ENCODE measurements at places on chromosomes 6 and 20. TPM values are rescaled to one million over a fixed set of nuclear protein-coding genes. Genes with fewer than 3 reads are reported as not detected.

HLA-DOA gene
- 4.1 TPM for total RNA-seq

DNA sequence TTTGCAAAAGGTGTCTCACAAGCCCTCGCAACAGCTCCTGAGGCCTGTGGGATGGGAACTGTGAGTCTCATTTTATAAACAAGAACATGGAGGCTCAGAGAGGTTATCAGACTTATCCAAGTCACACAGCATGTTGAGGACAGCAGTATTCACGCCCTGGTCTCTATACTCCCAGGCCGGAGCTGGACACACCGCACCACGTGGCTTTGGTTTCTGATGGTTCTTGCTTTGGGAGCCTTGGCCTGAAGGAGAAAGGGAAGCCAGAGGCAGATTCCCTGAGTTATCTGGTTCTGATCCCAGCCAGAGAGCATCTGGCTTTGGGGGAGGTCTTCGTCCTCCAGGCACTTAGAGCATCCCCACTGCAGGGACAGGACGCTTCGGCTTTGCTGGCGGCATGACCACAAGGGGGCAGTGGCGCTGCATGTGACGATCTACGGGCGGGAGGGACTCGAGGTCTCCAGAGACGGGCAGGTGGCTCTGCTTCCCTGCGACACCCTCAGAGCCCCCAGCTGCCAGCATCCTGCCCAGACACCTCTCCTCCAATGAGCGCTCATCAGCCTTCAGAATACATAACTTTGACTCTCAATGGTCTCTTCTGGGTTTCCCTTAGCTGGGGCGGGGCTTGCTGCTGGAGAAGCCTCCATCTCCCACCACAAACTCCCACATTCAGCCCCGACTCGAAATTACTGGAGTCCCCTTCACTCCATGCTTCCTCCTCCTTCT is 51.4 kb upstream of the SAYSD1 start:
- H3K27me3 ChIP-seq, result no peaks in the 10 kb centered on the region
- no peak overlapping the region for H3K27ac ChIP-seq
- H3K4me3 ChIP-seq, result no peak overlapping the region
- H3K36me3 ChIP-seq, result no peaks in the 10 kb centered on the region
- peaks cover 5% of the 10 kb centered on the region for H3K4me1 ChIP-seq

DNA sequence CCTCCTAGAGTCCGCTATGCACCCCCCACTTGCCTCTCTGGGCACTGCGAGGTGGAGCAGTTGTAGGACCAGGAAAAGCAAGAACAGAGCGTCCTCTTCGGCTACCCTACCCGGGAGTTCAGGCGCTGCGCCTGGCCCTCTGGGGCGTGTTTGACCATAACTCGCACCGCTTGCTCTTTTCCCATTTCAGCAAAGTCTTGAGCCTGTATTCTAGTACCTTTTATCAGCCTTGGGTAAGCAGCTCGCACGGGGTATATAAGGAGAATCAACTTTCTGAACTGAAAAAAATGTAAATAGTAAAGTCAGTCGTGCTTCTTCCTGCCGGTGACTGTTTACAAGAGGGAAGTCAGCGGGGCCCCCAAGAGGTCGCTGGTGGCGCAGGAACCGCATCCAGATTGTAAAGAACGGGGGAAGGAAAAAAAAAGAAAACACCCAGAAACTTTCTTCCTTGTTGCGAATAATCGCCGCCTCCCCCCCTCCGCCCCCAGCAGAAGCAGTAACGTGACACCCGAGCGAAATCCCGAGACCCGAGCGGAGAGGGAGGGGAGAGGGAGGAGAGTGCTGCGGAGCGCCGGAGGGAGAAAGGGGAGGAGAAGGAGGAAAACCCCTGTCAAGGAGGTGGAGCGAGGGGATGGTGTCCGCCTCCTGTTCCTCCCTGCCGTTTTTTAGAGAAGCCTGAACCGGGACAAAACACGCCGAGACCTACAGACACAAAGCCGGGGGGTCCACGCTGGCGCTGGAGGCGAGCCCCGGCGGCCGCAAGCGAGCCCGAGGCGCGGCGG is at the start of gene UST:
Gene UST (plus strand): TSS at position 668 of the 782 bp plus-strand sequence. CDS start 401 bp downstream, outside the sequence.
- H3K4me3 ChIP-seq, result peak within 1 kb of the TSS; percentile 88
- H3K4me1 ChIP-seq, result peaks cover 28% of the 10 kb centered on the region
- H3K36me3 ChIP-seq, result no peaks in the 10 kb centered on the region
- peak; percentile 68 for DNase-seq

DNA sequence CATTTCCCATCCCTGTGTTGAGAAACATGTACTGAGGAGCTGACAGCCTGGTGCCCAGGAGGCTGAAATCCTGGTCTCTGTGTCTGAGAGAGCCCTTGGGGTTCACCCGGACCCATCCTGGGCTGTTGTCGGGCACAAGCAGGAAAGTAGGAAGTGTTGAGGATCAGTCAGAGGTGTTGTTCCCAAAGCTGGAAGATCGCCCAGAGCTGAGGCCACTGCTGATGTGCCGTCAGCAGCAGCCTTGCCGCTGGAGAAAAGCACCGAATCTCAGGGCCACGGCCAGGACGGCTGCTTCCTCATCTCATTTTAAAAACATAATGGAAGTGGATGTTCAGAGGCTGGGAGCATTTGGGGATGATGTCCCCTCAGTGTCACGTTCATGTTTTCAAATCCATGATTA is 218.5 kb downstream of the UST start:
- H3K4me3 ChIP-seq, result no peak overlapping the region
- no peaks in the 10 kb centered on the region for H3K4me1 ChIP-seq
- no peak overlapping the region for H3K27ac ChIP-seq
- H3K27me3 ChIP-seq, result no peaks in the 10 kb centered on the region

GRCh38 chr20:56689852-56690485 is 60.9 kb downstream of the TFAP2C start:
- no peak overlapping the region for H3K27ac ChIP-seq
- H3K36me3 ChIP-seq, result no peaks in the 10 kb centered on the region
- H3K27me3 ChIP-seq, result no peaks in the 10 kb centered on the region
- no peaks in the 10 kb centered on the region for H3K4me1 ChIP-seq
- DNase-seq, result no peak
- H3K4me3 ChIP-seq, result no peak overlapping the region

DNA sequence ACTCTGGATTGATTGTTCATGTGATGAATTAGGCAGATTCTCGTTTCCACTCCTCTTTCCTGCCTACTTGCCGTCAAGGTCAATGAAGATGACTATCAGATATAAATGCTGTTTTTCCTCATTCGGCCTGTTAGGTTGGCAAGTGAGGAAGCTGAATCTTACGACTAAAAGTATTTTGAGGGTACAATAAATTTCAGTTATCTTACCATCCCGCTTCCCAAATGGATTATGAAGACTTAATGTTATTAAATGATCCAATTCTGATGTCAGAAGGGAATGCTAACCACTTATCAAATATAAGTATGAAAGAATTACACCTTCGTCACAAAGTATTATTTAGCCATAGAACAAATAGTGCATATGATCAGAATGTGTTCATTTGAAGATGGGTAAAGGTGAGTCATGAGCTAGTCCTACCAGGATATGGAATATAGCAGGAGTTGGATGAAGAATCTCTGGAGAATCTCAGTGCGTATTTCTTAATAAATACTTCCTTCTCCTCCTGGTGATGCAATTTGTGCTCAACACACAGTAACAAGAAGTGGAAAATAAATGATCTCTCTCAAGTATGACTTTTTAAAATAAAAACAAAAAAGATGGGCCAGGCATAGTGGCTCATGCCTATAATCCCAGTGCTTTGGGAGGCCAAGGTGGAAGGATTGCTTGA is 4.6 kb downstream of the GPLD1 start:
- H3K27ac ChIP-seq, result no peak overlapping the region
- H3K36me3 ChIP-seq, result no peaks in the 10 kb centered on the region
- H3K4me3 ChIP-seq, result no peak overlapping the region
- no peaks in the 10 kb centered on the region for H3K27me3 ChIP-seq

- H3K4me1 ChIP-seq, result no peaks in the 10 kb centered on the region
- no peaks in the 10 kb centered on the region for H3K27me3 ChIP-seq
- no peaks in the 10 kb centered on the region for H3K36me3 ChIP-seq
These were observed 433.7 kb downstream of the MAFB start for GRCh38 chr20:40255365-40255764.

DNA sequence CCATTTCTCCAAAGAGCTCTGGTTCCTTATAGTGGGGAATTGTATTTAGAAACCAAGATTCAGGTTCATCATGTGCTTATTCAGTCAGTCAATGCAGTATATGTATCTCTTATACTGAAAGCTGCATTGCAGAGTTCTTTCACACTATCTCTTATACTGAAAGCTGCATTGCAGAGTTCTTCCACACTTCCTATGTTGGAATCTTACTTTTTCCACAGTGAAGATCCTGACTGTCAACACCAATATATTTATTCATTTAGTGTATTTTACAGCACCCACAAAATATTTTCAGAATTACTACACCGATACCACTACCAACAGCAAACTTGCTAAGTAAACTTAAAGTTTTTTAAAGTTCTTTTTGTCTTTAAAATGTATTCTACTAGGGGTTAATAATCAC is 349.3 kb upstream of the MMS22L start:
- H3K4me1 ChIP-seq, result no peaks in the 10 kb centered on the region
- no peak overlapping the region for H3K27ac ChIP-seq
- no peak for DNase-seq
- no peaks in the 10 kb centered on the region for H3K36me3 ChIP-seq
- no peak overlapping the region for H3K4me3 ChIP-seq
- H3K27me3 ChIP-seq, result no peaks in the 10 kb centered on the region

Data from activated CD4-positive, alpha-beta memory T cell treated with anti-CD3 and anti-CD28 coated beads, Interleukin-2, amount 10 ng/mL, durations not matched to agents 7 days and 5 days (primary cell).